ENCODE measurements at places on chromosomes 1 and 21.

GRCh38 chr1:97262842-97263241 lies 541.3 kb downstream of the PTBP2 start:
- DNase-seq: no peak

DNA sequence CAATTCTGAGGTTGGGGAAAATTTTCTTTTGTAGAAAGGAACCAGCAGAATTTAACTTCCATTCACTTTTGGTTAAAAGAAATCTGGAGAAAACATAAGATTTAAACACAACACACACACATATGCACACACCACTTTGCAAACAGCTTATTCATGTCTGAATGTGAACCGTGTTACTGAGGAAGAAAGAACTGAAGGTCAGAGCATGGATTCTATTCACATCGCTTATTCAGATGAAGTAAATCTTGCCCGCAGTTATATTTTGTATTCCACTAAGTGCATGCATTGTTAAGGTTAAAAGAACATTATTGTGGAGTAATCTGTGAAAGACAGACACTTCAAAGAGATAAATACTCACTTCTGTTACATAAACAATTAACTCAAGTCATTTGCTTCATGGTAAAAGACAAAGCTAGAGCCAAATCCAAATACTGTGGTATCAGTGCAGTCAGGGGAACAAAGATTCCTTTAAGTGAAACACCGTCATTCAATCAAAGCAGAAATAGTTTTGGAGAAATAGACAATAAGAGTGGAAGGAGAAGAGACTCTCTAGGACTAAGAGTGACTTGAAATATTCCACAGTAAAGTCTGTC lies 82.0 kb downstream of the LRRC53 start:
- no peak for DNase-seq

GRCh38 chr1:64112281-64112680 lies 91.1 kb upstream of the UBE2U start:
- DNase-seq: no peak

GRCh38 chr1:53376742-53377437 lies 49.0 kb upstream of the LRP8 start:
- DNase-seq: no peak

GRCh38 chr1:94093396-94093795 lies 27.6 kb downstream of the ABCA4 start:
- DNase-seq: no peak

DNA sequence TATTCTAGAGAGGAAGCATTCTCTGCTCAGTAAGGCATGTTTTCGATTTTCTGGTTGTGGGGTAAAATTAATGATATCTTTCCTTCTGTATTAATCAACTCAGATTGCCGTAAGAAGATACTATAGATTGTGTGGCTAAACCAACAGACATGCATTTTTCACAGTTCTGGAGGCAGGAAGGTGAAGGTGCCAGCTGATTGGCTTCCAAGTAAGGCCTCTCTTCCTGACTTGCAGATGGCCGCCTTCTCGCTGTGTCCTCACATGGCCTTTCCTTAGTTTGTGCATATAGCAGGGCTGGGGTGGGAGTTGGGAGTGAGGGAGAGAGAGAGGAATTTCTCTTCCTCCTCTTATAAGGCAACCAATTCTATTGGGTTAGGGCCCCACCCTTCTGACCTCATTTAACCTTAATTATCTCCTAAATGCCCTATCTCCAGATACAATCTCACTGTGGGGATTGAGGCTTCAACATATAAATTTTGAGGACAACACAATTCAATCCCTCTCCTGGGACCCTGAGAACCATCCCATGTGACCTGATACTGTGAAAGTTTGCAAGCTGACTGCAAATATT lies 52.3 kb upstream of the MRPS6 start:
- DNase-seq: no peak

DNA sequence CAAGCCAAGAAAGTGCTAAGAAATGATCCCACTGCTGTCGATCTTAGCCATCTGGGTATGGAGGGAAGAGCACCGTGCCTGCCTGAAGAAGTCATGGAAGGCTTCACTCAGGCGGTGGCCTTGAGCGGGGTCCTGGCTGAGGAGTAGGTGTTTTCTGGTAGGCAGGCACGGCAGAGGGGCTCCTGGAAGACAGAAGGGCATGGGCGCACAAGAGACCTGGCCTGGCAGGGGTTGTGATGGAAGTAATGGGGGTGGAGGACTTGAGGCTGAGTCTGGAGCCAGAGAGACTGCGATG lies 185.1 kb downstream of the KAZN start:
- DNase-seq: no peak

DNA sequence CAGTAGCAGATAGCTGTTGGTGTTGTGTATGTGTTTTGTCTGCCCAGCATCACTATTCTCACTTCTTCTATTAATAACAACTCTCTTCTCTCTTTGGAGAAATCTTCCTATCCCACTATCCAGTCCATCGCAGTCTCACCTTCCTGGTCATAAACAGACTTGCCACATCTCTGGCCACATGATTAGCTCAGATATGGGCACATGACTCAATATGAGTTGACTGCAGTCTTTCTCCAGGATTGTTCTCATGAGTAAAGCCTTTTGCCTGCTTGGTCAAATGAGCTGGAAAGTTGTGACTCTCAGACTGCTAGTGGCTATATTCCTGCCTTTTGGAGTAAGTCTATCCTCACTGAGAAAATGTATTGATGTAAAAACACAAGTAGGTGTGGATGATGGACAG lies 32.9 kb upstream of the TADA1 start:
- no peak for DNase-seq

DNA sequence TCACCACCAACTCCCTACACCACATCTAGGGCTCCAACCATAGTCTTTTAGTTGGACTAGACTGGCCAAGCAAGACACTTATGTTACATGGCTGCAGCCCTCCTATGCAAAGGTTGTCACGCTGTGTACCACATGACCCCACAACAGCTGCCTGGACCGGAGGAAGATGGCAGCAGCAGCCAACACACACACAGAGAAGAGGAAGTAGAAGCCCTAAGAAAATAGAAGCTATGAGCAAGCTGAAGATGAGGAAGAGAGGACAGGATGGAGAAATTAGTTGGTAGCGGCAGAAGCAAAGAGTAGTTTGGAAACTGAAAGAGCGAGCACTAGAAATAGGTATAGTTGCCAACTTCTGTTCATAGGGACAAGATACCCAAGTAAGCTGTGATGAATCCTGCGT lies 60.8 kb upstream of the RALGPS2 start:
- no peak for DNase-seq

DNA sequence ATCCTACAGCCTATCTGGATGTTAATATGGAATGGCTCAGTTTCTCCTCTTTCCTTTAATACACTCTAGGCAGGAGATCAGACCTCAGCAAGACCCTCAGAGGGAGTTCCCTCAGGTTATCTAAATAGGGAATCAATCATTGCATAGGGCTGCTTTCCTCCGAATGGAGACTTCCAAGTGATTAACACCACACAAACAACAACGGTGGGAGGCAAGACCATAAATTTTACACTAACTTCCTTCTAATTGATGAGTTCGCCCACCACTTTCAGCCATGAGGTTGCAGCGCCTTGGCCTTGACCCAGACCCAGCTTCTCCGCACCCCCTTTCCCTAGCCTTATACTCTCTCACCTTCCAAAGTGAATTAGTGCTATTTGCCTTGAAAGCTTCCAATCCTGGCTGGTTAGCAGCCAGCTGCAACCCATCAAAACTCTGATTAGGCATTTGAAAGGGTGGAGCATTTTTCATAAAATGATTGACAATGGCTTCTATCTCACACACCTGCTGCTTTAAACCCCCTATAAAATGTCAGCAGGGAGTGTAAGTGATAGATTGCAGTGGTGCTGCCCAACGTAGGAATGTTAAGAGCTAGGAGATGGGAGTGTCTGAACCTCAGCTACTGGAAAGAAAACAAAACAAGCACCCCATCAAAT lies 534.9 kb upstream of the USP24 start:
- DNase-seq: no peak

DNA sequence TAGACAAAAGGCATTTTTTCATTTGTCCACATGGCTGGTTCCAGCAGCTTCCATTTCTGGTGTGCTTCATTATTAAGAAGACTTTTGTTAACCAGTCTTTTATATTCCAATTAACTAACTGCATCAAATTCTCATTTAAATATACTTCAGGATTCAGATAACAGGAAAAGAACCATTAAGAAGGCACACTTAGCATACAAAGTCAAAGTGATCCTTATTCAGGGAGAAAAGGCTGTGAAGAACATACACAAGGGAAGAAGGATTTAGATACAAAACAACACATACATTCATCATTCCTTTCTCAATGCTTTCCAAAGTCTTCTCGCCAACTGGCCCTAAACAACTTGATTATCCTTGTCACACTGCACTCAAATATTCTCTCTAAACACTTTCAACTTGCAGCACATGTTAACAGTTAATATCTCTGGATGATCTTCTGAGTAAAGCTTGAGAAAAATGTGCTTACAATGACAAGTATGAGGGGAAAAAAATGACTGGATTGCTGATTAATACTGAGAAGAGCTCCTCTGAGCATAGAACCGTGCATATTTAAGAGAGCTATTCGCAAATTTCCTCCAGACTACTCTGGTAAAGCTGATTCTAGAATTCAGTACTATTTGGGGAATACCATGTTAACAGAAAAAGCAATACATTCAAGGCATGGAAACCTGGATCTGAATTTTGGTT lies 225.2 kb upstream of the TNR start:
- DNase-seq: no peak

DNA sequence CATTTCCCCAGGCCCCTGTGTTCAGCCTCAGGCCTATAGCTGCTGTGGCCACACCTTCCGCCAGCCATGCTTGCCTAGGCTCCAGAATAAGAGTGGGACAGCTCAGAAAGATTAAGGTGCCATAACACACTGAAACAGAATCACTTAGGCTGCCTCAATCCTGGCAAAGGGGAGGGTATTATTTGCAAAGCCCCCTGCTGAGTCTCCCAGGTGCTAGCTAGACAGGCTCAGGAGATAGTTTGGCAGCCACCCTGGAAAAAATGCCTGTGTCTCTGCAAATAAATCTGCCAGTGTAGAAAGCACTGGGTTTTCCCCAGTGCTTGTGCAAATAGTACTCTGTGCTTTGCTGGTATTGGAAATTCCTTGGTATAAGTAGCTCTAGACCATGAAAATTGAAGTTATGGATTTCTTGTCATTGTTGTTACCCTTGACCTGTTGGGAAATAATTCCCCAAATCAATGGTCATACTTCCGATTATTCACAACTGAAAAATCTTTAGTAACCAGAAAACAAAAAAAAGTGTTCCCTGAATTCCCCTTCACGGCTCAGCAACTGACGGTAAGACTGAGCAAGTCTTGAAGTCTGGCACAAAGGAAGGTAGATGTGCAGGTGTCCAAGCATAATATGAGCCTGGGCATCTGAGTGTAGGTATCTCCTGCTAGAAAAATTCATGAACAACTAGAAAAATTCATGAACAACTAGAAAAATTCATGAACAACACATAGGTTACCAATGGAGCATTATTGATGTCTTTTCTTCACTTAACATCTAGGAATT lies 56.9 kb downstream of the PROX1 start:
- DNase-seq: no peak

DNA sequence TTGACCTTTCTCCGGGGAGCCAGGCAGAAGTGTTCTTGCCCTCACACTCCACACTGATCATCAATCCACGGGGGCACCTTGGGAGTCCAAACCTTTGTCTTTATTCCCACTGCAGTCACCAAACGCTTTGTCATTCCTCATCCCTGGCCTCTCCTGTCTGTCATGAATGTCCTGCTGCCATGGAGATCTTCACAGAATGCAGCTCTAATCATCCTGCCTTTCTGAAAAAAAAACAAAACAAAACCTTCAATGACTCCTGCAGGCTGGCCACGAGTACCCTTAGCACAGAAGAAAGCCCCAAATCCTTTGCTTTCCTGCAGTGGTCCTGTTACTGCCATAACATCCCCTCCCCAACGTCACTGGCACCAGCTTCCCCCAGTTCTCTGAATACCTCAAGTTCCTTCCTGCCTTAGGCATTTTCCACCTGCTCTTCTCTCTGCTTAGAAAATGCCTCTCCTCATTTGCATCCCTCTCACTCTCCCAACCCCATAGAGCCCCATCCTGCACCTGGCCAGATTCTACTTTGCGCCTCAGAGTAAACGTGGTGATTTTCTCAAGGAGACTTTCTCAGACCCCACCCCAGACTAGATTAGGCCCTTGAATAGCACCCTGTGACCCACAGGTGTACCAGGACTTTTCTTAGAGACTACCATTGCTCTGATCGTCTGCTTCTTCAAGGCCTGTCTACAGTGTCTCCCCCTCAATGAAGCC lies 131.2 kb downstream of the AK5 start:
- DNase-seq: no peak

DNA sequence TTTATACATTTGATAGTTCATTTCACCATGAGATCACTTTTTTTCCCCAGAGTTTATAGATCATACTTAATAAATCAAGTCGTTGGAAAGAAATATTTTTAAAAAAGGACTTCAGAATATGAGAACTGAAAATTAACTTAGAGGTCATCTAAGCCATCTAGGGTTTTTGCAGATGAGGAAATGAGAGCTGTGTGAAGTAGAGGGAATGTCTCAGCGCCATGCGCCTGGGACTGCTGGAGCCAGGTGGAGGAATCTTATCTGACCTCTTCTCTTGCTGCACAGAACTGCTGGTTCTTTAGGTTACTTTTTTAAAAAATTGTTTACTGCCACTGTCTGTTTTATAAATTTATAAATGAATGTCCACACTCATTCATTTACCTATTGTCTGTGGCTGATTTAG lies 11.5 kb downstream of the SH3BGR start:
- DNase-seq: no peak

DNA sequence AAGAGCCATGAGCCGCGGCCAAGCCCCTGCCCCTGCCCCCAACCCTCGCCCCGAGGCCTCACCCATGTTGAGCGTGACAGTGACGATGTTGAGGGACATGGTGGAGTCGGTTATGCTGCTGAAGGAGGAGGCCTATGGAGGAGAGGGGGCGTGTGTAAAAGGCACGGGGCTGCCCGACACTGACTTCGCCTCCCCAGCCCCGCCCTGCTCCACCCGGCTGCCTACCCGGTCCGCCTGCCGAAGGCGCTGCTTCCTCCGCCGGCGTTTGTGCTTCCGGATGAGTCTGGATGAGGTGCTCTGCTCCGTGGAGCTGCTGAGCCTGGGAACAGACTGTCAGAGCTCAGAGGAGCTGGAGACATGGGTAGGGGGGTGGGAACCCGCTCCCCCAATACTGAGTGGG lies 9.0 kb downstream of the DVL1 start:
- DNase-seq: no peak

GRCh38 chr1:106957795-106958194 lies 98.7 kb upstream of the PRMT6 start:
- no peak for DNase-seq

- no peak for DNase-seq
Measured at GRCh38 chr1:226684026-226684425, 55.1 kb downstream of the ITPKB start.

GRCh38 chr1:43129426-43129825 lies 42.7 kb downstream of the EBNA1BP2 start:
- no peak for DNase-seq

DNA sequence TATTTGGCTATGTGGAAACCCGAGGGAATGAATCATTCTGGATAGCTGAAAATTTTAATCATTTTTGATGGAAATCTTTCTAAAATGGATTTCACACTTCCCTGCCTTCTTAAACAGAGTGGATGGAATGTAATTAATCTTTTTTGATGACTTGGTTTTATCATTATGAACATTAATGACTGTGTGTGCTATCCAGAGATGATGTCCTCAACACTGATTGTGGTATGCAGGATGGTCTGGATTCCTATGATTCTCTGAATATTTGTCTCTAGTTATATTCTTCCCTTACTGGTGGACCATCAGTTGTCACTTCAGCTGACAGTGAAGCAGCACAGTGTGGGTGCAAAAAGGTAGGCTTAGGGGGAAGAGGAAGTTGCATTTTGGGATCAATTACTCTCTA lies 513.5 kb downstream of the LMO4 start:
- DNase-seq: no peak

Measured in T-helper 9 cell (primary cell).